Amygdala (tissue), 56 donors: ENCODE measurements at places on chromosomes 6 and 20.

- DNase-seq, result no peak
Observed at GRCh38 chr6:14639983-14640599, 522.5 kb downstream of the CD83 start.

- no peak for DNase-seq
Observed at GRCh38 chr6:115362234-115362633, 698.5 kb downstream of the FRK start.

DNA sequence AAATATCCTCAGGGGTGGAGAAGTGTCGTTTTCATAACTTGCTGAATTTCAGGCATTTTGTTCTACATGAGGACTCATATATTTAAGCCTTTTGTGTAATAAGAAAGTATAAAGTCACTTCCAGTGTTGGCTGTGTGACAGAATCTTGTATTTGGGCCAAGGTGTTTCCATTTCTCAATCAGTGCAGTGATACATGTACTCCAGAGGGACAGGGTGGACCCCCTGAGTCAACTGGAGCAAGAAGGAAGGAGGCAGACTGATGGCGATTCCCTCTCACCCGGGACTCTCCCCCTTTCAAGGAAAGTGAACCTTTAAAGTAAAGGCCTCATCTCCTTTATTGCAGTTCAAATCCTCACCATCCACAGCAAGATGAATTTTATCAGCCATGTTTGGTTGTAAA, 20.3 kb upstream of the MAPK13 start:
- DNase-seq, result no peak

DNA sequence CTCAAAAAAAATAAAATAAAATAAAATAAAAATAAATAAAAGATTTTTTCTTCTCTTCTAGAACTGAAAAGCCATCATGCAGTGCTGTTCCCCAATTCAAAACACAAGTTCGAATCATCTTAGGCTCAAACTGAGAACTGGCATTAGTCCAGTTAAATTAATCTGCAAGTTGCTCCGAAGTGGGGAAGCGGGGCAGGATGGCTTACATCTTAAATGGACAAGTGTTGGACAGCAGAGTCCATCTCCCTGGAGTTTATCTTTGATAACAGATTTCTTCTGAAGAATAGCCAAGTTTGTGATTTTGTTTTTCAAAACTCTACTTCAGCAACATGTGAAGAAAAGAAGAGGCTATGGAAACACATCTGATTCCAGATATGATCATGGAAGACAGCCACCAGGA, 111.3 kb upstream of the ASF1A start:
- DNase-seq, result no peak

DNA sequence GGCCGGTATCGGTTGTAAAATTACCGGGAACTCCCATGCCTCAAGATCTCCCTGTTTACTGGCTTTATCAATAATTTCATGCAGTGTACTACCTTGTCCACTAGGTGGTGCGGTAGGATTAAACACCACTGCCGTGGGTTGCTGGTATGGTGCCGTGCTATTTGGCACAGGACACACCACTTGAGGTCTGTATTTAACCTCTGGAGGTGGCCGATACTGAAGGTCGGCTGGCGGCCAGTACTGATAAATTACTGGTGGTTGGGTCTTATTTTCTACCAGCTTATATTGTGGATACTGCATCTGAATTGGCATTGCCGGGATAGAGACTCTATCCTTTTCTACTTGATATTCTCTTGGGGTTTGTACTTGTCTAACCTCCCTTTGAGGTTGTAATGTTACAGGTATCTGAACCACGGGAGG, 14.3 kb upstream of the PTCRA start:
- no peak for DNase-seq

DNA sequence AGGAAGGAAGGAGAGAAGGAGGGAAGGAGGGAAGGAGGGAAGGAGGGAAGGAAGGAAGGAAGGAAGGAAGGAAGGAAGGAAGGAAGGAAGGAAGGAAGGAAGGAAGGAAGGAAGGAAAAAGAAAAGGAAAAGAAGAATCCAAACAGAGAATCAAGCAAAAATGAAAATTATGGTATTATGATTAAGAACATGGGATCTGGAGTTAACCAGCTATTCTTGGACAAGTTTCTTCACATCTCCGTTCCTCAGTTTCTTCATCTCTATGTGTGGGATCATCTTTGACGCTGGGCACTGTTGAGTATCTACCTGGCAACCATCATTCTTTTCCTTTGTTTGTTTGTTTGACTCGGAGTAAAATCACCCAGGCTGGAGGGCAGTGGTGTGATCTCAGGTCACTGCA, 71.6 kb downstream of the ZNF217 start:
- no peak for DNase-seq

- DNase-seq, result no peak
Observed at GRCh38 chr6:24931718-24932691, 3.8 kb downstream of the RIPOR2 start.

- no peak for DNase-seq
Observed at GRCh38 chr6:17588011-17588410, 12.1 kb upstream of the FAM8A1 start.

GRCh38 chr6:151052021-151052646, 186.6 kb downstream of the MTHFD1L start:
- DNase-seq, result no peak

DNA sequence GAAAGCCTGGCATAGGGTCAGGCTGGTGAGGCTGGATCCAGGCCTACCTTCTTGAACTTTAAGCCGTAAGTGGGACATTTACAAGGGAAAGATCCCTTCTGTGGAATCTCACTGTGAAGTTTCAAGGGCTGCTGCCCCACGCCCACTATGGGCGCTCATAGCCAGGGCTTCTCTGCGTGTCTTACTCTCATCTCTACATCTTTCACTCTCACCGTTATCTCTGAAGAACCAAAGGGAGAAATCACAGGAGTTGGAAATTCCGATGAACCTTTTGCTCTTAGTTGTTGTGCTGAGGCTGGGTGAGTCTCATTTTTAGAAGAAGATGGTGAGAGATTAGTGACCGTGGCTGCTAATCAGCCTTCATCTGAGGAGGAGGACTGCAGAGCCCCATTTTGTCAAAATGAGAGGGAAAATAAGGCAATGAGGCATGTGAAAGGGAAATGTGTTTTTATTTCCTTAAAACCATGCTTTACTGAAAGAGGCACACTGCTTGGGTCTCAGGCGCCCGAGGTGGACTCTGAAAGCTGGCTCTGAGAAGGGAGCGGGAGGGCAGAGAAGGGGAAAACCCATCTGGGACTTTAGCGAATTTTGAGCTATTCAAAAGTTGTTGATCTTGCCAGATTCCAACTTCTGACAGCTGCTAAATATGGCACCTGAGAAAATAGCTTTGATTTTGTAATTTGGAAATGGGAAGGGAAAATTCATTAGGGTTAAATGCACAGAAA, 301.5 kb downstream of the CLIC5 start:
- no peak for DNase-seq

GRCh38 chr6:2990248-2990931, 9.3 kb upstream of the NQO2 start:
- DNase-seq, result no peak

- DNase-seq, result no peak
Observed at GRCh38 chr20:44028868-44029847, 114.5 kb downstream of the TOX2 start.

GRCh38 chr20:48717095-48717672, 110.6 kb downstream of the PREX1 start:
- DNase-seq, result no peak

- peak; percentile 49 for DNase-seq
Observed at GRCh38 chr20:50191065-50191543, 474 bp downstream of the CEBPB start.

DNA sequence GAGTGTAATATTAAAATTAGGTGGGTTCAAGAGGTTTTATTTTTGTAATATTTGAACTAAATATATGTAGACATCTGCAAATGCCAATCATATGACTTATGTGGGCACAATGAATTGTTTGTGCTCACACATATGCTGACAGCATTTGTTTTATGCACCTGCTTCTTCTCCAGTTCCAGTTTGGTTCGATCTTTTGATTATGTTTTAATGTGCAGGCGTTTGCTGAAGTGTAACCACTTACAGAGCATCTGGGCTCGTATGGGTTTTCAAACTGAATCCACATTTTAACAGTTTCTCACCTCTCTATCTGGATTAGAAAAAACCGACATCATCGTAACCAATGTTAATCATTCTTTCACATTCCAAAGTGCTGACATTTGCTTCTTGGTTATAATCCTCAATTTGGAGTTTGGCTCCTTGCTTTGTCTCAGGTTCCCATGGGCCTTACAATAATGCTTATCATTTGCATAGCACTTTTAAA, 129.1 kb upstream of the SPACA1 start:
- no peak for DNase-seq

GRCh38 chr20:55641497-55641896, 363.8 kb downstream of the CBLN4 start:
- DNase-seq, result no peak

GRCh38 chr6:146578054-146578453, 20.7 kb upstream of the ADGB start:
- DNase-seq, result no peak

GRCh38 chr20:54172532-54172855, 1.3 kb downstream of the CYP24A1 start:
- no peak for DNase-seq

DNA sequence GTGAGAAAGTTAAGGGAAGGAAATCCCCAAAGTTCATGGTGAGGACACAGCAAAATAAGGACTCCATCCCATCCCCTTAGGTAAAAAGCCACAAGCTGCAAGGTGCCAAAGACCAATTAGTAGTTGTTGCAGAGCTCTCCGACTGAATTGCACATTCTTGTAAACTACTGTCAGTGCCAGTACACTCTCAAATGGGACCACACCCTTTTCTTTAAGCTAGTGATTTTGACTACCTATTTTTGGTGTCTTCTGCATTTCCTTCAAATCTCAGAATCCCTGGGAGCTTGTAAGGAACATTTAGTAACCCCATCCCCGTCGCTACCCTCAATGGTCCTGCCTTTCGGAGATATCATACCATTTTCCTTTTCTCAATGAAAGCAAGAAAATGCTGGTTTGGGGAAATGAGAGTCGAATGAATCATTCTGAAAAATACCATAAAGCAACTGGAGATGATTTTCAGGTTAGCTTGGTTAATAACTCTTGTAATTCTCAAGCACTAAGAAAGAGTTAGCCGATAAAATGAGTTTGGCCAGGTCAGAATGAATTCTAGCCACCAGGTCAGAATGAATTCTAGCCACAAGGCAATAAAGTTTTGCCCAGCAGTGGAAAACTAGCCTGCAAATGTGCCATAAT, 5.2 kb upstream of the HMGN3 start:
- no peak for DNase-seq

DNA sequence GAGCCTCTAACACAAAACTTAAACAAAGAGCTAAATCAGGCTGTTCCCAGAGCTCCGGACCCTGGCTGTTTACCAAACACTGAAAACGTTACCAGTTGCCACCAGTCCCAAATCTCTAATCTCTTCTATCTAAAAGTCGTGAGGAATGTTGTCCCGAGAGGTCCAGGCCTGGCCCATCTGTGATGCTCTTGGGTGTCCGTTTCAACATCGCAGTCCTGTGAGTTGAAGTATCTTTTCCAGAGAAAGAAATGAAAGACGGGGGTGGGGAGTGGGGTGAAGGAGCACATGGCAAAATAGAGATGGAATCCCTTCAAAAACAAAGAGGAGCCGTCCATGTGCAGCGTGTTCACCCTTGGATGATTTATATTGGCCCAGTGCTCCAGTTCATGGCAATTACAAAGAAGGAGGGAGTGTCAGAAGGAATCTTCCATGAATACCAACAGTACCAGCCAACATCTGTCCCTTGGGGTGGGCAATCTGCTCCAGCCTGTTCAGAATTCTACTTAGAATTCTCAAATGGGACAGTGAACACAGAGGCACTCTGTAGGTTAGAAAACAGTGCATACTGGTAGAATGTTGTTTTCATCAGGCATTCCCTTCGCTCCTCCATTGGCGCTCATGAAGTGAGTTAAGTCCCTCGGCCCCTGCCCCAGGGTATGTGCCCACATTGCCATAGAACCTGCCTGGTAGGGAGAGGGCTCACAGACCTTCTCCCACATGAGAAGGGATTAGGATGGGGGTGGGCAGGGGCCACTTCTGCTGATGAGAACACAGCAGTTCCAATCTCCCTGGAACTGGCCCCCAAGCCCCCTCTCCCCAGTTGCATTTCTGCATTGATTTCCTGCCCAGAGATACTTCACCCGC, 112.1 kb downstream of the LY86 start:
- no peak for DNase-seq

GRCh38 chr6:132725471-132725870, 11.6 kb upstream of the VNN1 start:
- DNase-seq, result no peak

DNA sequence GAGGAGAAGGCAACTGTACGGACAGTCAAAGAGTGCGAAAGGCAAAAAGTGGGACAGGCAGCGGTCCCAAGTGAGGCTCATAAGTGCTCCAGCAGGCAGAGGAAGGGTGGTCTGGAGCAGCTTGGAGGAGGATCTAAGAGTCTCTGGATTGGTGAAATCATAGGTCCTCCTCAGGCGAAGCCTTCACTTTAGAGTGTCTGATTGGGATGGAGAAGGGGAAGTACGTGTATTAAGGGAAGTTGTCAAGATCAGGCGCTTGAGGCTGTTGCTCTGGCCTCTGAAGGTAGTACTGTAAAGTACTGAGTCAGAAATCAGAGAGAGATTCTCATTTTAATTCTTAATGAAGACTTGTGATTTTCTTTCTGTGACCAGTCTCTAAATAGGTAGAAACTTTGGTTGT, 185.6 kb downstream of the KIF16B start:
- DNase-seq, result no peak

DNA sequence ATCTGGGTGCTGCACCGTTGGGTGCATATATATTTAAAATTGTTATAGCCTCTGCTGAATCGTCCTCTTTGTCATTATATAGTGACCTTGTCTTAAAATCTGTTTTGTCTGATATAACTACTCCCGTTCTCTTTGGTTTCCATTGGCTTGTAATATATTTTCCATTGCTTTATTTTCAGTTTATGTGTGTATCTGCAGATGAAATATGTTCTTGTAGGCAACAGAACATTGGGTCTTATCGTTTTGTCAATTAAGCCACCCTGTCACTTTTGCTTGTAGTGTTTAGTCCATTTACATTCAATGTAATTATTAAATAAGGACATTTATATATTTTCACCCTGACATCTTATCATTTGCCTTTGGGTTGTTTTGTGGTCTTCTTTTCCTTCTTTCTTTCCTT, 933.9 kb downstream of the EPHA7 start:
- no peak for DNase-seq

DNA sequence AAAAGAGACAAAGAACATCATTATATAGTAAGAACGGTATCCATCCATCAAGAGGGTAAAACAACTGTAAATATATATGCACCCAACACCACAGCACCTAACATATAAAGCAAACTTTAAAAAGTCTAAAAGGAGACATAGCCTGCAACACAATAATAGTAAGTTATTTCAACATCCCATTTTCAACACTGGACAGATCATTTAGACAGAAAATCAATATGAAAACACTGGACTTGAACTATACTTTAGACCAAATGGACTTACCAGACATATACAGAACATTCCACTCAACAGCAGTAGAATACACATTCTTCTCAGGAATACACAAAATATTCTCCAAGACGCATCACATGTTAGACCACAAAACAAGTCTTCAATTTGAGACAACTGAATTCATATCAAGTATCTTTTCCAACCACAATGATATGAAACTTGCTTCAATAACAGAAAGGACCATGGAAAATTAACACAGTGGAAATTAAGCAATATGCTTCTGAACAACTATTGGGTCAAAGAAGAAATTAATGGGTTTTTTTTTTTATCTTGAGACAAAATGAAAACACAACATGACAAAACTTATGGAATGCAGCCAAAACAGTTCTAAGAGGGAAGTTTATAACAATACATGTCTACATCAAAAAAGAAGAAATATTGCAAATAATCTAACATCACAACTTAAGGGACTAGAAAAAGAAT, 23.9 kb upstream of the ASF1A start:
- DNase-seq, result no peak

GRCh38 chr6:22146931-22147701, 149.7 kb downstream of the PRL start:
- no peak for DNase-seq

- DNase-seq, result no peak
Observed at GRCh38 chr6:36839749-36840431, 646 bp upstream of the CPNE5 start.
